ENCODE measurements at places on chromosomes 5 and 9.
A peak's percentile ranks its signal among the peaks of the same experiment; 100 is the strongest.

DNA sequence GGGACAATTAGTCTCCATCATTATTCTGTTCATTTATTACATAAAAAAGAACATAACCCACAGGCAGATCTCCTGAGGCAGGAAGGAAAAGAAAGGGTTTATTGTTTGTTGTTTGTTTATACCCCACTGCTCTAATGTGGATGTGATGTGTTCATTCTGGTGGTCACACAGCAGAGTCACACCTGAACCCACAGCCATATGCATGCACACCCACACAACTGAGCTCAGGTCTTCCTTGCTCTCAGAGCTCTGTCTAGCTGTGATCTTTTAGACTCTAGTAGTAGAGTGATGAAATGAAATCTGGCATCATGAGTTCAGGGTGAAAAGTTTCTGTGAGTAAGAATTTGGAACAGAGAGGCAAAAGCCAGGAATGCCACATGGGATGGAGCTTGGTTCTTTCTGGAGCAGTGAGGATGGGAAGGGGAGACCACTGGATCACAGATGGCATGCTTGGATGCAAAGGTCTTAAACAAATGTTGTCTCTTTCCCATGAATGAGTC, 227.0 kb downstream of the PAPPA start:
- DNase-seq = no peak

GRCh38 chr9:113349445-113350094, at the start of gene BSPRY:
Gene BSPRY, plus strand, starts transcription at chr9:113349541. Its CDS starts 39 bp downstream, at chr9:113349580.
- peak; percentile 40 for DNase-seq

GRCh38 chr9:136882109-136882946, 4.0 kb upstream of the TRAF2 start:
- DNase-seq = no peak

DNA sequence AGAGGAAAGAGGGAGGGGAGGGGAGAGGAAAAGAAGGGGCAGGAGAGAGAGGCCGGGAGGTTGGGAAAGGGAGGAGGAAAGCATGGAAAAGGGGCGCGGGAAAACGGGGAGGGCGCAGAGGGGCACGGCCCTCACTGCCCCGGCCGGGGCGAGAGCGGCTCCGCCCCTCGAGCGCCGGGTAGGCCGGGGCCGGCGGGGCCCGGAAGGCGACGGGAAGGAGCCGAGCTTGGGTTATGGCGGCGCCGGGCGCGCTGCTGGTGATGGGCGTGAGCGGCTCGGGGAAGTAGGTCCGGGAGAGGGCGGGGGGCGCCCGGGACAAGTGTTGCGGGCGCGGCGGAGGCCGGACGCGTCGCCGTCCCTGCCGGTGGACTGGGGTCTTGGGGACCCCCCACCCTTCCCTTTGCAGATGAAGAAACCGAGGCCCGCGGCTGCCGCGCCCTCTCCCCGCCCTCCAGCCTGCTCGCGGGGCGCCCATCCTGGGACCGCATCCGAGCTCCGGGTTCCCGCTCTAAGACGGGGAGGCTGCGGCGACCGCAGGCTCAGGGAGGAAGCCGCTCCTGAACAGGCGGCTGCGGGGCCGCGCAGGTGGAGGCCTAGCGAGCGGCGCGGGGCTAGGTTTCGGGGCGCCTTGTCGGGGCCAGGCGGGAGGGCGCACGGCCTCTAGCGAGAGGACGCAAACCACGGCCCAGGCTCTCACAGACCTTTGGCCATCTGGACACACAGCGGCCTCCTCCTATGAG, at the start of gene IDNK:
Gene IDNK, plus strand, starts transcription at position 205 of the 740 bp plus-strand sequence. Its CDS starts 29 bp downstream, at position 234.
- DNase-seq = peak; percentile 72

- DNase-seq = peak; percentile 34
Measured at GRCh38 chr5:14204785-14205321, 61.7 kb downstream of the TRIO start.

- DNase-seq = no peak
Measured at GRCh38 chr5:171422495-171422894, 3.0 kb downstream of the FGF18 start.

DNA sequence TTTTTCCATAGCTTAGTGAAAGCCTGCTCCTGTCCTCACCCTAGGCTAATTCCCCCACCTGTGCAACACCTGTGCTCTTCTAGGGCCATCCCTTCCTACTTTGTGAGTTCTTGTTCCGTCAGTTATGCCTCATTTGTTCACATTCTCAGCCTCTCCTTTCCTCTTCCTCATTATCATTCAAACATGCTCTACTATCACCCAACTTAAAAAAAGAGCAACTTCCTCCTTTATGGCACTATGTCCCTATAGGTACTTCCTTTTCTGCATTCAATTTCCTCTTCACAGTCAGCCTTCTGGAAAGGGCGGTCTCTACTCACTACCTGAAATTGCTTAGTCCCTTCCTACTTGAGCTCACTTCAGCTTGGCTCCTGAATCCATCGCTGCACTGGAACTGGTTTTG, 111.8 kb upstream of the LHFPL2 start:
- no peak for DNase-seq

DNA sequence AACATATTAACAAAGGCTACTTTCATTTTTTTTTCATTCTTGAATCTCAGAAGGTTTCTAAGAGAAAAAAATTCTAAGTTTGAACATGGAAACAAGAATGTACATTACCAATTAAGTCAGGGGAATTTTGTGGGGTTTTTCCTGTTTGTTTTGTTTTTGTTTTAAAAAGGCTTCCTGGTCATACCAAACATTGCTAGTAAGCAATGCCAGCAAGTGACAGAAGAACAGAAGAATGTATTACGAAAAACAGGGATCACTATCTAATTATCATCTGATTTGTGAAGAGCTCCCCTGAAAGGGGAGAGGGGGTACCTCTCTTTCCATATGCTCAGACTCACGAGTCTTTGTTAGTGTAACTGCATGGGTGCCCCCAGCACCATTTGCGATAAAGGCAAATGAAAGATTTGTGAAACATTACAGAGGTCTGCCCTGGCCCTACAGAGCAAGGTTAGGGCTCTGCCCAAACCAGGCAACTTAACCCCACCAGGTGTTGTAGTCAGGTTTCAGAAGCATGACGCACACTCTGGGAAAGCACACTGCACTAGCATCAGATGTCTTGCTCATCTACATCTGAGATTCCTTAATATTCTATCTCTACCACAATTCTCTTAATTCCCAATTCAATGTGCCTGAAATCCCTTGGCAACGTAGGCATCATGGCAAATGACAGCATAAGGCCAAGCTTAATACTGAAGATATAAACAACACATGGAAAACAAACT, 268.2 kb downstream of the MLLT3 start:
- no peak for DNase-seq

DNA sequence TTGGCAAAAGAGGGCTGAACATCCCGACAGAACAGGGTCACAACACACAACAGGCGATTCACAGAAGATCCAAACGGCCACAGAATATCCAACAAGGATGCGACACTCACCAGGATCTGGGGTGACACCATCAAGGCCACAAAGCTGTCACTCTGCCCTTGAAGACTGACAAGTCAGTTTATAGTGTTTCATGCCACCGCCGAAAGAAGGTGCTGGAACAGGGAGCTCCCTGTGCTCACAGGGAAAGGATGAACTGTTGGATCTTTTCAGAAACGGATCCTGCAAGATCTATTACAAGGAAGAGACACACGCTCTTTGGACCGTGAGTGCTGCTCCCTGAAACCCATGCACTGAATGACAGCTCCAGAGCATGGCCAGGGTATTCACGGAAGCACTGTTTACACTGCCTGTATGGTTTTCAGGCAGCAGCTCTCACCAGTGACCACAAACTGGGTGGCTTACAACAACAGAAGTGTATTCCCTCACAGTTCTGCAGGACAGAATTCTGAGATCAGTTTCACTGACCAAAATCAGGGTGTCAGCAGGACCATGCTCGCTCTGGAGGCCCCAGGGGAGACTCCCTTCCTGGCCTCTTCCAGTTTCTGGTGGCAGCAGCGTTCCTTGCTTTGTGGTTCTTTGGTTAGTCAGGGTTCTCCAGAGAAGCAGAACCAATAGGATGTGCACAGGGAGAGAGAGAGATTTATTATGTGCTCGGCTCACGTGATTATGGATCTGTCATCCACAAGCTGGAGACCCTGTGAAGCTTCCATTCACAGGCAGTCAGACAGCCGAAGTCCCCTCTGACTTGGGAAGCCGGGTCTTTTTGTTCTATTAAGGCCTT, 52.8 kb downstream of the SEMA4D start:
- no peak for DNase-seq

- DNase-seq = no peak
Measured at GRCh38 chr5:101435768-101436167, 532.7 kb upstream of the ST8SIA4 start.

- no peak for DNase-seq
Measured at GRCh38 chr5:137078171-137078665, 420.9 kb downstream of the SPOCK1 start.

DNA sequence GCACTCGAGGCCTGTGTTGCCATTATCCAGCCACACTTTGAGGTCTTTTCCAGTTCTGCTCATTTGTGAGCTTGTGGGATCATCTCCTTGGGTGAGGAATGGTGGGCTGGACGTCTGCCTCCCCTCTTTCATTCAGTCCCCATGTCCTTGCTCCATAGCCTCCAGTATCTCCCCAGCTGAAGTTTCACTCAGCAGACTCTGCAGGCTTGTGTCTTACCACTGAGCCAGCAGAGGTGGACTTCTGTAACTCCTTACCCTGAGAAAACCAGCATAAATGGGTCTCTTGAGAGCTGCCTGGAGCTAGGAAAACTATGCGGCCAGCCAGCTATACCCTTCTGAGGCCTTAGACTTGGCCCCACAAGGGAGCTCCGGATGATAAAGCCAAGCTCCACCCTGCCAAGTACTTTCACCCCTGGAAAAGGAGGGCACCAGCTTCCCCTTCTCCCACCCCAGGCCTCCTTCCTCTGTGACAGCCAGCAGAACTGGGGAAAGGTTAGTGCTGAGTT, 12.2 kb downstream of the IRF1 start:
- no peak for DNase-seq

- DNase-seq = no peak
Measured at GRCh38 chr5:1943481-1943880, 60.8 kb upstream of the IRX4 start.

GRCh38 chr5:15718421-15719179, 218.6 kb downstream of the FBXL7 start:
- no peak for DNase-seq

DNA sequence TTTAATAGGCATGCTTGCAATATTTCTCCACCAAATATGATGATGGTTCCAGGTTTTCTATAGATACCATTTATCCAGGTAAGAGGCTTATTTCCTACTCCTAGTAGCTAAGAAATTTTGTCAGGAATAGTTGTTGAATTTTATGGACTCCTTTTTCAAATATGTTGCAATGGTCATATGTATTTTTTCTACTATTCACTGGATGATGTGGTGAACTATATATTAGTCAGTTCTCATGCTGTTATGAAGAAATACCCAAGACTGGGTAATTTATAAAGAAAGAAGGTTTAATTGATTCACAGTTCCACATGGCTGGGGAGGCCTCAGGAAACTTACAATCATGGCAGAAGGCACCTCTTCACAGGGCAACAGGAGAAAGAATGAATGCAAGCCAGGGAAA, 141.1 kb upstream of the NR3C1 start:
- no peak for DNase-seq

GRCh38 chr5:6745706-6746222, 32.5 kb downstream of the TENT4A start:
- DNase-seq = peak; percentile 11

DNA sequence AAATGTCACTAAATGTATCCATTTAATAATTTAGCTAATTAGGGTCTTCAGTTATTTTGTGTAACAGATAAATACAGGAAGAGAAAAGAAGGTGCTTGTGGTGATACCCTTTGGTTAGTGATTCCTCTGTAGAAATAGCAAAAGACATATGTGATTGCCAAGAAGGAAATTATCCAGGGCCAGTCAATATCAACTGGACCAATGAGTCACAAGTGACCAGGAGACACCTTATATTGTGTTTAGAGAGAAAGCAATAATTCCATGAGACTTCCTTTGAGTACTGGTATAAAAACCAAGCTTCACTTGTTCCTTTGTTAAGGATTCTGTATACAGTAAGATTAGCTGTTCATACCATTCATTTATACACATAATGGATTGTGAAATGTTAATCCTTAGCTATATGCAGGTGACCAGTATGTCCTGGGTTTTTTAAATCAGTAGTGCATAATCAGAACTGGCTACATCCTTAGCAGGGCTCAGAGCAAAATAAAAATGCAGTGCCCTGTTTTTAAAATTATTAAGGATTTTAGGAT, 11.7 kb upstream of the F2R start:
- no peak for DNase-seq

GRCh38 chr5:158265931-158266700, 407.2 kb upstream of the CLINT1 start:
- no peak for DNase-seq

DNA sequence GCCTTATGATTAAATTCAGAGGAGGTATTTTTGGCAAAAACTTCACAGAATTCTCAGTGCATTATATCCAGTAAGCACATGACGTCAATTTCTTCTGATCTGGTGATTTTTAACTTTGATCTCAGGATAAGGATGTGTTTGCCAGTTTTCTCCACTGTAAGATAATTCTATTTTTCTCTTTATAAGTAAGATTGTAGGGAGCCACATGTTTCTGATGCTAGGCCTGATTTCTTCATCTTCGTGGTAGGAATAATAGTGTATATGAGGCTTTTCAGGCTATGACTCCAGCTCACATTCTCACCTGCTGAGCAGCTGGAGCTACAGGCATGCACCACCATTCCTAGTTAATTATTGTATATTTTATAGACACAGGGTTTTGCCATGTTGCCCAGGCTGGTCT, 32.1 kb upstream of the LMNB1 start:
- DNase-seq = no peak

- DNase-seq = no peak
Measured at GRCh38 chr5:14118551-14119320, 24.4 kb upstream of the TRIO start.

DNA sequence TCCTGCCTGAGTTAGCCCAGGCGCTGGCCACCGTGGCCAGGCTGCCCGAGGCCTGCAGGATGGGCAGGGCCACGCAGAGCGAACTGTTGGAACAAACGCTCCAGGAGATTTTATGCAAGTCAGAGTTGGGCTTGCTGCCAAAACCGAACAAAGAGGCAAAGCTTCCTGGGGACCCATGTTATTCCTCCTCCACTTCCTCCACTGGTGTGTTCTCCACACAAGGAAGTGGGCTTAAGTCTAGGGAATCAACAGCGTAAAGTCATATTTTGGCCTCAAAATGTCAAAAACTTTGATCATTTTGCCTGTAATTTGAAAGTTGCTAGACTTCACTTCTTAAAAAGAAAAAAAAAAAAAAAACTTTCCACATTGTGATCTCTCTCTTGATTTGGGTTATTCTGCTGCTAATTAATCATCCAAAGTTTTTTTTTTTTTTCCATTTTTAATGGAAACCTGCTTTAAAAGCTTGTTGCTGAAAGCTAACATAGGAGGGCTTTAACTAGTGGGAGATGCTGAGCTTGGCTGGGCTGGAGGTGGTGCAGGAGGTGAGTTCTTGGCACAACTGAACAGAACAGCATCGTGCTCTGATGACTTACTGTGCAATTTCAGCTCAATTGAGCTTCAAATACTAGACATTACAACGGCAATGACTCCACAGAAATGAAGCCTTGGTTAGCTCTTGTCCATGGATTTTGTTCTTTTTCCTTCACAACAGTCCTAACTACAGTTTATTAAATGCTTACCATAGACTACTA, 73.0 kb downstream of the PTPDC1 start:
- peak; percentile 76 for DNase-seq

Measured in NCI-H774 (cell line).